ENCODE measurements at places on chromosomes 6 and 20.

DNA sequence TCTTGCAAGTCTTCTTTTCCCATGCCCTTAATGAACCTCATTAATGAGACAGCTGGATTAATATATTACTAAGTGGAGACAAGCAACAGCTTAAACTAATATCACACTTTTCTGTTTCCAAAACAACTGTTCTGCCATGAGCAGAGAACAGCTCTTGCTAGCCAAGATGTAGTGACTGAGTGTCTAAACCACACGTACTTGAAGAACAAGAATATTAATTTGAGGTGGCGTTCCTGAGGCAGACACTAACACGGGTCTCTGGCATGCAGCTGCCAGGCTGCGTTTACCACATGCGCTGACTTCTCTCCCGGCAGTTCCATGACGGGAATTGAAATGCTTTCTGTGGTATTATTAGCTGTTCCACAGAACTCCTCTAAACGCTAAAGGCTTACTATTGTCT lies 80.6 kb downstream of the FNDC1 start:
- no peak for DNase-seq

GRCh38 chr6:138970856-138971425 lies 17.1 kb downstream of the REPS1 start:
- no peak for DNase-seq

- DNase-seq: no peak
Measured at GRCh38 chr20:1845163-1845523, 50.1 kb upstream of the SIRPA start.

DNA sequence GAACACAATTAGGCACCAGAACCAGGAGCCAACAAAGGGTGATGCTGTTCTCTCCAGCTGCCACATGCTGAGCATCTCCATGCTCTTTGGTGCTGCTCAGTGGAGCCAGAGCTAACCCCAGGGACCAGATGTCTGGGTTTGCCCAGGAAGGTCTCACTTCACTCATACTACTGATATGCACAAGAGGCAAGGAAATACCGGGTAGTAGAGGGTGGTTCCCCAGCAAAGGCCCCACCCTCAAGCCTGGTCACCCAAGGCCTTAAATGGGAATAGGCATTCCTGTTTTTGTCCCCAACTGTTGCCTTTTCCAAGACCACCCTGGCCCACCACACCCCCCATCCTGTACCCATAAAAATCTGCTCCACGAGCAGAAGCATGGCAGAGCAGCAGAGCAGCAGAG lies 204.5 kb upstream of the TAB2 start:
- no peak for DNase-seq

- DNase-seq: no peak
Measured at GRCh38 chr6:141463237-141463977, 669.3 kb upstream of the GJE1 start.
